COR-L47 (cell line): ENCODE measurements at places on chromosomes 2 and 18.

- no peak for DNase-seq
These were observed 489.1 kb downstream of the ZEB2 start for GRCh38 chr2:144030791-144031190.

DNA sequence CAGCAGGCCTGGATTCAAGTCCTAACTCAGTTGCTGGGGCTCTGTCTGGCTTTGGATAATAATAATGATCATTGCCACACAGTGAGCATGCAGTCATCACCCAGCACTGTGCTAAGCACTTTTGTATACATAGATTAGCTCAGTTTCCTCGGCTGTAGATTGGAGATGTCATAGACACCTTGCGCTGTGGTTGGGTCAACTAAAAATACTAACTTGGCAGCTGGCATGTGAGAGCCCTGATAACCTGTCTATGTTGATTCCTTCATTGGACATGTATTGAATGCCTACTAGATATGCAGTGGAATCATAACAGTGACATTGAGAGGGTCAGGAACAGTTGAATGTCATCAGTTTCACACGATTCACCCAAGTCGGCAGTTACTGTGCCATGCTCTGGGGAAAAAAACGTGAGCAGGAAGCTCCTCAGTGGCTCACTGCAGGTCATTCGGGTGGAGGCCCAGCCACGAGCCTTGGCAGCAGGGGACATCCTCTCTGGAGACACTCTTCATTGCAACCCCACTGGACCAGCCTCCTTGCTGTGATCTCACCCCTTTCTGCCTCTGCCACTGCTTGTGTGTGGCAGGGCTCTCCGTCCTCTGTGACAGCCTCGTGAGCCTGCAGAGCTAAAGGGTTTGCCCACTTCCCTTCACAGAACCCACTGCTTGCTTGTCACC lies 85.3 kb downstream of the NPAS2 start:
- DNase-seq, result no peak

- DNase-seq, result no peak
These were observed 556.2 kb upstream of the ZEB2 start for GRCh38 chr2:145076085-145076484.

GRCh38 chr18:48632676-48633257 lies 93.9 kb downstream of the CTIF start:
- DNase-seq, result no peak

- DNase-seq, result no peak
These were observed 362.0 kb downstream of the ZNF521 start for GRCh38 chr18:24989760-24990593.

DNA sequence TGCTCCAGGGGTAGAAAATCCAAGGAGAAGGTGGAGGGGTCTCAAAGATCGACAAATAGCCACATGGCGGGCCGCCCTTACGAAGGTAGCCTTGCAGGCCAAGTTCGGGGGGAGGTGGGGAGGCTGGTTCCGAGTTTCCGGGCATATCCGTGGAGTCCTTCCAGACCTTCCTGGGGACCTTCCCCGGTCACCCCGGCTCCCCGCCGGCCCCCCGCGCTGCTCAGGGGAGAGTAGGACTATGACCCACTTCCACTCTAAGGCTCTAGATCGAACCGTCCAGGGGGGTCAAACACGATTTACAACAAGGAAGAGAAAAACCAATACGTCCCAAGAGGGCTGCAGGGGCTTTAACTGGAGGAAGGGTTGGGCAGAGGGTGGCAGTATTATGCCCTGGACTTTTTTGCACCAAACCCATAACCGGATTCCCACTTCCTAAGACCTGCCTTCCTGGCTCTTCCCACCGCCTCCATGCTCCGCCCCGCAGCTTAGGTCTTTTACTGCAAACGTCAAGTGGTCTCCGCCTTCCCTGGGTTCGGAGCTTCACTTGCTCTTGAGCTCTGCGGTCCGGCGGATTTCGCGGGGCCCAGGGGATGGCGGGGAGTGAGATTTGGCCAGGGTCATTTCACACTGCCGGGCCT lies 779 bp upstream of the LYPD6 start:
- DNase-seq, result peak; percentile 67

GRCh38 chr18:74268175-74268574 lies 23.6 kb downstream of the CYB5A start:
- DNase-seq, result no peak

GRCh38 chr2:105042189-105042588 lies 4.3 kb downstream of the MRPS9 start:
- peak; percentile 31 for DNase-seq

- no peak for DNase-seq
These were observed 212.1 kb downstream of the DYSF start for GRCh38 chr2:71665168-71666093.

DNA sequence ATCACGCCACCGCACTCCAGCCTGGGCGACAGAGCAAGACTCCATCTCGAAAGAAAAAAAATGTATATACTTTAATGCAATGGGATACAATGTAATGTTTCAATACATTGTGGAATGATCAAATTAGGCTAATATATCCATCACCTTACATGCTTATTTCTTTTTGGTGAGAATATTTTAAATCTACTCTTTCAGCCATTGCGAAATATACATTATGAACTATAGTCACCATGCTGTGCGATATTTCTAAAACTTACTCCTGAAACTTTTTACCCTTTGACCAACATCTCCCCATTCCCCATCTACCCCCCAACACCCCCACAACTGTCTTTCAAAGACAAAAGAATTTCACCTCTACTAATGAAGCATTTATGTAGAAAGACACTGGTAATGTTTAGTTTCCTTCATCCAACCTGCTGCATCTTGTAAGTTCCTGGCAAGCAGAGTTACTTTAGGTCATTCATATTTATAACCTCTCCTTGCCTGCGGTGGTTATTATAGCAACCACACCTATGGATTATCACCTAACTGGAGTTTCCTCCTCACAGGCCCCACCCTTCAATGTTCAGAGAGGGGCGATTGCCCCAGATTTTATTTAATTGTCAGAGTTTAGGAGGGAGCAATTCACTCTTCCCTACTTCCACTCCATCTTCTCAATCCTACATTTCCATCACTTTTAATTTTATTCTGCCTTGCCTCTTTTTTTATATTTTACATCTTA lies 1.2 kb upstream of the ME2 start:
- no peak for DNase-seq

- no peak for DNase-seq
These were observed 149.5 kb upstream of the PXDN start for GRCh38 chr2:1893856-1894255.

DNA sequence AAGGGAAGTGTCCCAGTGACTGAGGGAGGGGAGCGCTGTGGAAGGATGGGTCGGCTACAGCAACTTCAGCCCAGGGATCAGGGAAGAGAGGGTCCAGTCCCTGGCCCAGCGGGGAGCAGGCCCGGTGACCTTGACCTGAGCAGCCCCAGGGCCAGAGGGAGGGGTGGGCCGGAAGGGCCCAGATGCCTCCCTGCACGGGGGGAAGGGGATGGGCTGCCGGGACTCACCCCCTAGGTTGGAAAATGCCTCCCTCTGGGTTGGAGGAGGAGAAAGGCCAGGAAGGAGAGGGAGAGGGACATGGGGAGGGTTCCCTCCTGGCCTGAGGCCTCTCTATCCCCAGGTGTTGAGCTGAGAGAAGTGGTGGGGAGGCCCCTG lies 19.8 kb downstream of the GPC1 start:
- no peak for DNase-seq

DNA sequence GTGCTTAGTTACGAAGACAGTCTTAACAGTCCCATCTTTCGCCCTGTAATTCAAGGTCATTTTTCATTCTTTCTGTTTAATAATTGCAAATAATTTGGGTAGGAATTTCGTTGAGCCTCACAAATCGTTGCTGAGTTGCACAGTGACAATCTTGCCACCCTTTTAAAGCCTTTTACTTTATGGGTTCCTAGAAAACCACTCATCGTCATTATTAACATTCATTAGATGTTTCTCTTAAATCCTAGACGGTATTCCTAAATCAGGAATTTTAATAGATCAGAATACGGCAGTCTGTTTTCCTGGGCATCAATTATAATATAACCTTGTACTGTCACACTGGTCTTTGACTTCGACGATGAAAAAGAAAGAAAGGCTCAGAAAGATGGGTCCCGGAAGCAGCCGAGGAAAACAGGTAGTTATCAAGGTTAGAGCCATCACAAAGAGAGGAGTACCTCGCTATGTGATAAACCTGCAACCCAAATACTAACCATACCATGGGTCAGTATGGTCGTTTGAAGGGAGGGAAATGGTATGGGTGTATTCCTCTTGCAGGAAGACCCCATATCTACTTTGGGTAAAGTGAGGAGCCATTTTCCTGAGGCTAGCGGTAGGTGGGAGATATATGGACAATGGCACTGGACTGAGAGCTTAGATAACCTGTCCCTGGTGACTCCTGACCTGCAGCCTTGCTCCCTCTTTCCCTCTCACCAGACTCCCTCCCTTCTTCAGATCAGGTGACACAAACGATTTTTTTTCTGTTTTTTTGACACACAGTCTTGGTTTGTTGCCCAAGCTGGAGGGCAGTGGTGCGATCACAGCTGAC lies 981 bp upstream of the SF3B1 start:
- no peak for DNase-seq

DNA sequence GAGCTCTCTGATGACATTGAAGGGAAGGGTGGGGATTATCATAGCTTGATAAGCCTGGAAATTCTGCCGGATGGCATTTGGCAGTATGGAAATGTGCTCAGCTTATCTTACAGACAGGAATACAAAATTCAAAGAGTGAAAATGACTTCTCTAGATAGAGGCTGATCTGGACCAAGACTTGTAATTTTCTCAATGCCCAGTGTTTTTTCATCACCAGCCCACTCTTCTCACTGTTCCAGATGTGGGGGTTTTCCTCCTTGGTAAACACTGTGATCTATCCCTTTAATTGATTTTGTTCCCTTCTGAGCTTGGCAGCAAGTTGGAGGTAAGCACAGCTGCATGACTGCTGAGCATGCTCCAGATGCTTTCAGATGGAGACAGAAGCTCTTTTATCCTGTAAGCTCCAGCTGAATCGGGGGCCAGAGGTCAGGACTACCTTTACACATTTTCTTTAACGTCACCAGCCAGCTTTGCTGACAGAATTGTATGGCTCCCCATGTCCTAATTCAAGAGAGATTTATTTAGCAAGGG lies 287.4 kb upstream of the TCF4 start:
- no peak for DNase-seq

DNA sequence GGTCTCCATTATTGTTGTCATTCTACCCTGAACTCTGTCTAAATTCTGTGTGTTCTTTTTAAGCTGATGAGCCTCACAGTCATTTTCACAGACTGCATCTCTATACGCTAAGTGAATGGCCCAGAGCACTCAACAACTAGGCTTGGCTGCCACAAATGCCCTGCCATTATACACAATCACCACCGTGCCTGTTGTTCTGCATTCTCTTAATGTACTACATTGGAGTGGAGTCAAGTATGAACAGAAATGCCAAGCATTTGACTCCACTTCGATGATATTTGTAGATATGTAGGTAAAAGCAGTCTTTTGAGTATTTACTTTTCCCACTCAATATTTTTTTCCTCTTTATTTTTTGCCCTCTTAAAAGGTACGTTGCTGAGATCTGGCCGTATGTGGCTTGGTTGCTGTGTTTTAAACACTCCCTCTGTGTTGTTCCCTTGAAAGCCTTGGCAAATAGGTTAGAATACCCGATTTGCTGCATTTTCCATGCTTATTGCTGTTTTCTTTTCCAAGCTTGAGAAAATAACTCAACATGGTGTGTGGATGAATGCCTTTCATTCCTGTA lies 36.2 kb upstream of the TMEFF2 start:
- DNase-seq, result no peak

DNA sequence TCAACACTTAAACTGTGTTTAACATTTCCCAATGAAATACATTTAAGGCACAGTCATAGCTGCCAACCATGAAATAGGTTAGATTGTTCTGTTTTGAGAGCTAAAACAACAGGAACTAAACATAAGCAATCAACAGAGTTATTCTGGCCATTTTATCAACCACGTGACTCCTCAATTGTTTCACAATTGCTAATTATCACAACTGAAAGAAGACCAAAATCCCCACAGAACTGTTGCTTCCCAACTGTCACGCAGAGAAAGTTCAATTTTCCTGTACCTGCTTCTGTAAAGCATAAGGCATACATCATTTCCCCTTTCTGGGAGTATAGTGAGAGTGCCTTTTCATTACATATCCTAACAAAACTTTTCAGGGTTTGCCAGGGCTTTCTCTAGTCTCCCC lies 248.6 kb downstream of the EPHA4 start:
- DNase-seq, result no peak

DNA sequence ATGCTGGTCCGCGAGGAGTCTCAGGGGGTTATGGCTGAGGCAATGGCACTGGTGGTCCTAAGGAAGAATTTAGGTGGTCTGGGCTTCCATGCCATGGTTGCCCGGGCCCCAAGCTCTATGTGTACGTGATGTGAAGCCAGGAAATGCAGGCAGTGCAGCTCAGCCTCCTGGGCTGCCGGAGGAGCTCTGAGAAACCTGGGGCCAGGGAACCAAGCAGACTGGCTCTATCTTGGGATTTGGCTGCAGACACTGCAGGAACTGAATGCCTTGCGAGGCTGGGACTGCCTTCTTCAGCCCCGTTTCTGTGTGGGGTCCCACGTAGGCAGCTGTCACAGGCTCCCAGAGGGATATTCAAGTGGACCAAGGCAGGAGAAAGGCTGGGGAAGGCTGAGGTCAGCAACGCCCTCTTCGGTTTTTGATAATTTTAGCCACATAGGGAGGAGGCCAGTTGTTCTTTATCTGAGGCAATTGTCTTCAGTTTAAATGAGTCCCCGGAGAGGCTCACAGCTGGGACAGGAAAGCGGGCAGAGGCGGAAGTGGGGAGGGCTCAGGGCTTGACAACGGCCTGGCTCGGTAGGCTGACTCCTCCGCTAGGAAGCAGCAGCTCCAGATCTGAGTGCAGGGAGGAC lies 77.7 kb downstream of the RHOB start:
- DNase-seq, result no peak
